CD8-positive, alpha-beta memory T cell (primary cell): ENCODE measurements at places on chromosomes 3 and 15. TPM values are rescaled to one million over a fixed set of nuclear protein-coding genes. Genes with fewer than 3 reads are reported as not detected.

Gene EXD1
- 0.28 TPM for polyA plus RNA-seq

Gene GRK7
- polyA plus RNA-seq = not detected

Gene CAV3
- polyA plus RNA-seq = not detected

Gene ATP10A
- polyA plus RNA-seq = 8.2 TPM

Gene CKMT1A
- polyA plus RNA-seq = not detected

GRCh38 chr3:94011233-94011711 is 17.1 kb downstream of the STX19 start:
- DNase-seq = no peak

- peak; percentile 52 for DNase-seq
These were observed 97.3 kb downstream of the NPAP1 start for GRCh38 chr15:24772686-24773373.

- no peak for DNase-seq
These were observed 339.7 kb upstream of the RASGRP1 start for GRCh38 chr15:38904298-38904697.

DNA sequence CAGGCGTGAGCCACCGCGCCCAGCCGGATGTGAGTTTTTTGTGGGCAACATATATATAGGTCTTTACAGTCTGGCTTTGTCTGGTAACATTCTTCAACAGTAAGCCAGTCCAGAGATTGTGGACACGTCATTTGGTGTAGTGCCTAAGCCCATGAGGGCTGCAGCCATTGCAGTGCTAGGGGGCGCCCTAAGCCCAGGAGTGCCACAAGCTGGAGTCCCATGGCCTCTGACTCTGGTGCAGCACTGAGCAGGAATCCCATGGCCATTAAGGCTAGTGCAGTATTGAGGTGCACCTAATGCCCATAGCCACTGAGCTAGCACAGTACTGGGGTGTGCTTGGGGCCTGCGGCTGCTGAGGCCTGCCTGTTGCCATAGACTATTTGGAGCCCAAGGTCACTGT is 136.4 kb upstream of the NDN start:
- DNase-seq = no peak

DNA sequence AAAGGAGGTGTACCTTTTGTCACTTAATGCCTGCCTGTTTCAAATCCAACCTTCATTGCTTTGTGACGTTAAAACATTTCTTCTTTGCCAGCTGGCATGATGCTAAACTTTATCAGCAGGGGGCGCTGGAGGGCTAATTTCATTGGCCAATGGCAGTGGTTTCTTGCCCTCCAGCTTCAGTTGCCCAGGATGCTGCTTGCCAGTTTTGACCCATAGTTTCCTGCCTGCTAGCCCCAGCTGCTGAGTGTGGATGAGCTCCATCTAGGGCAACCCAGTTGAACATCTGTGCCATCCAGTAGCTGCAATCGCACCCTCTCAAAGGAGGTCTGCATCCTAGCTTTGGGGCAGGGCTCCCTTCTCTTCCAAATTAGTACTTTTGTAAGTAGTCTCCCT is 22.1 kb downstream of the ACKR2 start:
- peak; percentile 59 for DNase-seq

GRCh38 chr15:94119298-94119811 is 112.0 kb upstream of the MCTP2 start:
- DNase-seq = no peak

DNA sequence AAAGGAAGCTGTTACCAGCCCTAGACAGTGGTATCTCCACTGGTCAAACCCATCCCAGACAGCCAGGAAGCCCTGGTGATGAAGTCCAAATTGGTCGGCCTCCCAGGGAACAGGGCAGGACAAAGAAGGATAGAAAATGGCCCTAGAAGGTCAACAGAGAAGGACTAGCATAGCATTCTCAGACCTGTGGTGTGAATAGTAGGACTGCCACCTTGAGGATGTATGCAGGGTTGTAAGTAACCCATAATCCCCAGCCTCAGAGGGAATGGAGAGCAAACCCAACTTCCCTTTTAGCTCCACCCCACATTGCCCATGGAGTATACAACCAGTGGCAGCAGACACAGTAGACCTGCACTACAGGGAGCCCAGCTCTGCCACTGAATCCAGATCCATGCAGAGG is 68.6 kb upstream of the EIF1B start:
- DNase-seq = no peak

DNA sequence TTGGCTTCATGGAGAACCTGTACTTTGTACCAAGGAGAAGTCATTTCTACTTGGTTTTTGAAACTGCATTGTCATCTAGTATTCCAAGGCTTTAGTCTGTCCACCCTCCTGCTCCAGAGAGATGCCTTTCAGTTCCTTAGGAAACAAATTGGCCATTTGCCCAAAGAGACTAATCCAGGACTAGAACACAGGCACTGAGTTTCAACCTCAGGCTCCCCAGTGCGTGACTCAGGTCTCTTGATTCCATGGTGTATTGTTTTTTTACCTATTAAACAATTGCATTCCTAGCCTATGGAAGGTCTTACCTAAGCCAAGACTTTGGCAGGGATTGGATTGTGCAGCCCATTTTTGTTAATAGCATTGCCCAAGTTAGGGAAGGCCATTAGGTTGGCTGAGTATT is 214.8 kb upstream of the CTDSPL start:
- DNase-seq = no peak

GRCh38 chr15:77069521-77070121 is 1.3 kb downstream of the TSPAN3 start:
- DNase-seq = no peak

- no peak for DNase-seq
These were observed 200.3 kb upstream of the PFN2 start for GRCh38 chr3:150170852-150171520.

- DNase-seq = no peak
These were observed 218.5 kb upstream of the RGMA start for GRCh38 chr15:93307513-93307912.

GRCh38 chr3:15645246-15645645 is 43.7 kb downstream of the BTD start:
- DNase-seq = no peak

GRCh38 chr3:122508135-122508914 is 6.4 kb downstream of the KPNA1 start:
- no peak for DNase-seq
